ENCODE measurements at places on chromosomes 4 and X. TPM values are rescaled to one million over a fixed set of nuclear protein-coding genes. Genes with fewer than 3 reads are reported as not detected.

DNA sequence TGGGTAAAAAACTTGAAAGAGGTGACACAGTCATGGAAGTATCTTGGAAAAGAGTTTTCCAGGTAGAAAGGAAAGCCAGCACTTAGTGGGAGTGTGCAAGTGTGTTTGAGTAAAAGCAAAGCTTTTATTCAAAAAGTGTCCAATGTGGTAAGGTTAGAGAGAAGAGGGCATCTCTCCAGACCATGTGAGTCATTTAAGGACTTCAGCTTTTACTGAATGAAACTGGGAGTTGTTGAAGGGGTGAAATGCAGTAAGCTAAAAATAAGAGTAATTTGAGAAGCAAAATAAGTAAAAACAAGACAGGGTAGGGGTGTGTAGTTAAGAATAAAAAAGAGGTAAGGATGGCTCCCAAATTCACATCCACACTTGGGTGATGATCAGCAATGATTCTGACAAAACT, 238.9 kb downstream of the SLC7A11 start:
- DNase-seq = no peak

- no peak for DNase-seq
These were observed 317.0 kb upstream of the ANXA10 start for GRCh38 chr4:167775375-167775774.

DNA sequence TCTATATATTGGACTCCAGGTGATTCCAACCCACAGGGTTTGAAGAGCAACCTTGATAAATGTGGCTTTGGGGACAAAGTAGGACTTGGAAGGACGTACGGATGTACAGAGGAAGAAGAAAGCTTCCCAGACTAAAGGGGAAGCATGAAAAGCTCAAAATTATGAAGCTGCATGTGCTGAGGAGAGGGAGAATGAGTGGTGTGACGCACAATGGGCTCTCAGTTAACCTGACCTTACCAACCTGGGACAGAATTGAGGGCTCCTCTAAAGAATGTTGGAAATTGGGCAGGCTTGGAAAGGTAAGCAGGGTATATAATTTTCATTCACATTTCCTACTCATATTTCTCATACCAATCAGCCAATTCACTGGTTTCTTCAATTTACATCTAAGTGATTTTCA, 10.5 kb upstream of the TIGD2 start:
- DNase-seq = no peak

- DNase-seq = no peak
These were observed 605.1 kb downstream of the PCDH18 start for GRCh38 chr4:136927172-136927571.

GRCh38 chr4:8311101-8312068, 41.8 kb downstream of the HTRA3 start:
- DNase-seq = no peak

GRCh38 chrX:74779175-74779574, 146.1 kb downstream of the NEXMIF start:
- DNase-seq = no peak

- no peak for DNase-seq
These were observed 29.3 kb upstream of the SCOC start for GRCh38 chr4:140344101-140344500.

DNA sequence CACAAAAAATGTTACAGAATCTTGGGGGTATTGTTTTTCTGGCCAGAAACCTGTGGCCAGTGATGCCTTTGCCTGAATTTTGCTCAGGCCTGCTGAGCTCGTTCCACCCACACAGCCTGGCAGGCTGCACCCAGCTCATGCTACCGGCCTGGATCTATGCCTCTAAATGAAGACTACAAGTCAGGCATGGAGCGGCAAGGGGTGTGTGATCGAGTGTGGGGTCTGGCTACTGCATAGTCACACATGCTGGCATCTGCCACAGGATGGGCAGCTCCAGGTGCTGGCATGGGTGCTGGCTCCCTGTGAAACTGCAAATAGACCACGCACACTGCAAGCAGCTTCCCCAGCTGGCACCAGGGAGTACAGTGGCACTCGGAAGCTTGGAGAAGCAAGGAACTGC, 323.1 kb upstream of the POU3F4 start:
- no peak for DNase-seq

TASL gene
- not detected for total RNA-seq

HSD17B13 gene
- not detected for total RNA-seq
